ENCODE measurements at places on chromosomes 2 and 18.

DNA sequence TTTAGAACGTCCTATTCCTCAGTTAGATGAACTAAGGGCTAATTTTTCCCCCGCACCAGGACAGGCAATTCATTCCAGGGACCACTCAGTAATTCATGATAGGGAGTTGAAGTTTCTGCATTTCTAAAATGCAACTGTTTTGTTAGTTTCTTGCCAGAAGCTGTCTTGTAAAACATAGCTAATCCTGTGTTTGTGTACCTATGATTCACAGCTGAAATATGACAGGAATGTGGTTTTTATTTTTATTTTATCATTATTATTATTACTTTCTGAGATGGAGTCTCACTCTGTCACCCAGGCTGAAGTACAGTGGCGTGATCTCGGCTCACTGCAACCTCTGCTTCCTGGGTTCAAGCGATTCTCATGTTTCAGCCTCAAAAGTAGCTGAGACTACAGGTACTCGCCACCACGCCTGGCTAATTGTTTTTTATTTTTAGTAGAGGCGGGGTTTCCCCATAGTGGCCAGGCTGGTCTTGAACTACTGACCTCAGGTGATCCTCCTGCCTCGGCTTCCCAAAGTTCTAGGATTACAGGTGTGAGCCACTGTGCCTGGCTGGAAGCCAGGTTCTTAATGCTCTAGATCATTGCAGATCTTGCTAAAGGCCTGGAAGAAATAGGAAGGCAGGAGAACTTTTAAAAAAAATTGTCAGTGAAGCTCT lies 154.8 kb upstream of the FHL2 start:
- no peak for DNase-seq

- no peak for DNase-seq
Observed at GRCh38 chr2:190431907-190432306, 23.8 kb downstream of the MFSD6 start.

DNA sequence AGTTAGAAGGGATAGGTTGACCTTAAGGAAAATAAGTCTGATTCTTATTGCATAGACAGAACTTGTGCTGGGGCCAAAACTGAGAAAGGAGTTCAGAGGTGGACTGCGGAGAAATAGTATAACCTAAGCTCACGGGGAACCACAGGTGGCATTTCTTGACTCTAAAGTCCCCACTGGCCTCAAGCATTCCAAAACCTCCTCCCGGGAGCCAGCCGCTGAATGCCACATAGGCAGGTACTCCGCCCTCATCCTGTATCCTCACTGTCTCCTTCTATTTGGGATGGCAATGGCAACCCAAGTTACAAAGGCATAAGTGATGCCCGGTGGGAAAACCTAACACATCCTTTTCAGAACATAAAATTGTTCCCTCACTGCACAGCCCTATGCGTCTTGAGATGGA lies 173.0 kb downstream of the SP3 start:
- no peak for DNase-seq

DNA sequence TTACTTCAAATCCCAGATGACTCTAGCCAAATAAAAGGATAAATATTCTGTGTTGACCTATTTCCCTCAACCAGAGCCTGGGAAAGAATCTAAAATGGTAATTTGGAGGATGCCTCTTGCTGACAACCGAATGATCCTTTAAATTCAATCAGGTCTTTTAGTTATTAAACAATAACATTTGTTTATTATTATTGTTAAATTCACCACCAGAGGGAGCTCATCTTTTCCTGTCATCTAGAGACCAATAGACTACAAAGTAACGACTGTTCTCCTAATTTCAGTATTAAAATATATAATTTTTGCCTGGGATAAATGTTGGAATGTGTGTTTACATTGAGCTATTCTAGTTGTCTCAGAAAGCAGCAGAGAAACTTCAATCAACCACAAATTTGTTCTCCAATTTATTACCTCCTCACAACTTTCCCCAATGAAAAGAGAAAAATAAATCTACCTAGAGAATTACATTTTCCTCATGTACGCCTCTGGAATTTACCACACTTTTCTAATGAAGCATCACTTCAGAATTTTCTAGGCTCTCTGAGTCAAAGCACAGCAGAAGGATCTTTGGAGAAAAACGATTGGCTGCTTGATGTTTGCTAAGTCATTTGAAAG lies 142.7 kb downstream of the SCG2 start:
- DNase-seq: peak; percentile 26

GRCh38 chr2:85353876-85354285 lies 447 bp downstream of the RETSAT start:
- DNase-seq: peak; percentile 52

DNA sequence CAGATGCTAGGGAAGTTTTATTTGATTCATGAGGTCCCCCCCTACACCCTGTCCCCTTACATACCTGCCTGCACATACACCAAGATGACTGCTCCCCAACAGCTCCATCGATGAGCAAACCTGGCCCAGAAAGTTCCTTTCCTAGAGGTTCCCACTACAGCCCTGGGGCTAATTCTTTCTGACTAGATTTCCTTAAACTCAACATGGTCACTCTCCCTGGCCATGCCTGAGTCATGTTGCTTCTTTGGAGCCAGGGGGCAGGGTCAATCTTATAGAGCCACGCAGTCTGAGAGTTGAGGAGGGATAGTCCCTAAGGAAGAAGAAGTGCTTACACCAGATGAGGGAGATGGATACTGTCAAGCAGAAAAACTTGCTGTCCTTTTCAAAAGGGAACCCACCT lies 67.7 kb upstream of the GLI2 start:
- no peak for DNase-seq
